ENCODE measurements at places on chromosomes 11 and 22.

- no peak for DNase-seq
Observed at GRCh38 chr11:9438611-9439010, 22.2 kb upstream of the ZNF143 start.

GRCh38 chr11:2886191-2886894 is 768 bp upstream of the CDKN1C start:
- peak; percentile 76 for DNase-seq

DNA sequence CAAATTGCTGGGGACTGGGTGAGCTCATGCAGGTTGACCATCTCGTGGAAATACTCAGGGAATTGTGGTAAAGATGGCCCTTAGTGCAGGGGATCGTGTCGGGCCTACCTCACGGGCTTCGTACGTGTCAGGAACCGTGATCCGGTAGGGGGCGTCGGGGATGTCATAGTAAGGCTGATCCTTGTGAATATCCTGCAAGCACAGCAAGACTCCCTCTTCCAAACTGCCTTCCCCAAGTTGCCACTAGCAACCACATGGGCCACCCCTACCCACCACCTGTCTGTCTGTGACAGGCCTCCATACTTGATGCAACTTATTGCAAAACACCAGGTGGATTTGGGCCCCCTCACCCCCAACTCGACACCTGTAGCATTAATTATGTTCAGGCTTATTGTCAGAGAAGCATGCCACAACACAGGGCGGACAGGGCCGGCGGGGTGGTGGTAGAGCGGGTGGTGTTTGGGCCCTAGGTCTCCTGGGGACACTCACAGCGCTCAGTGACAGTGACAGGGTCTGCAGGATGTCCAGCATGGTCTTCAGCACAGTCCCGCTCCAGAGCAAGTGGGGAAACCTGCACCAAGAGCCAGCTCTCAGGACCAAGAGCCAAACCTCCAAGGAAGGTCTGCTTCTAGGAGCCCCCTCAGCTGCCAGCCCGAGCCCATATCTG is 22.6 kb upstream of the SERPIND1 start:
- DNase-seq: no peak

DNA sequence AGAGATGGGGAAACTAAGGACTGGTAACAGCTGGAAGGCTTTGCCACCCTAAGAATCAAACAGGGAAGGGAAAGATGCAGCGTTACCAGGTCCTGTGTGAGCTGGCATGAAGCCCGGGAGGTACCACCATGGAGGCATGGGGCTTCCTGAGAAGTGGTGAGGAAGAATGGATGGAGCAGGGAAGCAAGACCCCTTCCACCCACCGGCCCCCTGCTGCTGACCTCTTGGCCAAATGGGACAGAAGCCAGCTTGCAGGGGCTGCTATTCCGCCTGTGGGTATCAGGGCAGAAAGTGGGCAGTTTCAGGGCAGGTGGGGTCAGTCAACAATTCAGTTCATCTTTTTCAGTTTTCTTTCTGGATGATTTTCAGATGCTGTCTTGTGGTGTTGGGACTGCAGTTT is 1099.9 kb downstream of the TBC1D22A start:
- no peak for DNase-seq

- DNase-seq: no peak
Observed at GRCh38 chr11:108144615-108145014, 23.2 kb downstream of the ACAT1 start.

DNA sequence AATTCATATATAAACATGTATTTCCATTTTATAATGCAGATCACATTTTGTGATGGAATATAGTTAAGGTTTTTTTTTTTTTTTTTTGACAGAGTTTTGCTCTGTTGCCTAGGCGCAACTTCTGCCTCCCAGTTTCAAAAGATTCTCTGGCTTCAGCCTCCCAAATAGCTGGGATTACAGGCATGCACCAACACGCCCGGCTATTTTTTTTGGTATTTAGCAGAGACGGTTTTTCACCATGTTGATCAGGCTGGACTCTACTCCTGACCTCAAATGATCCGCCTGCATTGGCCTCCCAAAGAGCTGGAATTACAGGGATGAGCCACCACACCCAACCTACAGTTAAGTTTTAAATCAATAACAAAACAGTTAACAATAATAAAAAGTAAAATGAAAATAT is 18.8 kb downstream of the XKR3 start:
- no peak for DNase-seq

Measured in right lung (tissue), 10 donors.